ENCODE measurements at places on chromosomes 2 and 18. TPM values are rescaled to one million over a fixed set of nuclear protein-coding genes. Genes with fewer than 3 reads are reported as not detected.

Gene GPD2
- total RNA-seq: 59.3 TPM

Gene CDK15
- 4.5 TPM for total RNA-seq

Gene LYG1
- 0.09 TPM for total RNA-seq

Gene DPY30
- 43.6 TPM for total RNA-seq

Gene SIX3
- not detected for total RNA-seq

Gene ILKAP
- total RNA-seq: 18.6 TPM

Gene NEURL3
- total RNA-seq: not detected

Gene RRM2
- 91.4 TPM for total RNA-seq

Gene HOXD13
- total RNA-seq: not detected

Gene CHRNG
- total RNA-seq: not detected

Gene STARD6
- not detected for total RNA-seq

Gene SEMA4F
- total RNA-seq: 3.6 TPM

Gene SEPTIN10
- 137 TPM for total RNA-seq

Gene TCF23
- total RNA-seq: not detected

DNA sequence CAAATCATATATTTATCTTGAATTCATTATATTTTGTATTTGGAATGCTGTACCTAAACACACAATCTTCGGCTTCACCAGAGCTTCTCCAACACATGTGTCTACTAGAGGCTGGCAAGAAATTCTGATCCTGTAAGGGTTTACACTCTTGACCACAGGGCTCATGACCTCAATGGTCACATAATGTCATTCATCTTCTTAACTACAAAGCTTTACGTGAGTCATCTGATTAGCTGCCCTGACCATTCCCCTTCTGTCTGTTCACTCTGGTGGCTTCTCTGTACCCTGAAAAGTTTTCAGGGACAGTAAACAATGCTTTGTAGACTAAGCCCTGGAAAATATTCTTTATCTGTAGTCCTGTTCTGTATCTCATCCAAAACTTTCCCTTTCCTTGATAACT, 423.9 kb downstream of the CMPK2 start:
- no peak for DNase-seq

GRCh38 chr2:871175-871727, 79.4 kb upstream of the SNTG2 start:
- DNase-seq: no peak

GRCh38 chr2:238870261-238870660, 22.4 kb downstream of the TWIST2 start:
- no peak for DNase-seq

GRCh38 chr2:161975062-161975812, 98.8 kb downstream of the DPP4 start:
- DNase-seq: no peak

GRCh38 chr2:120323807-120324399, 22.0 kb upstream of the INHBB start:
- DNase-seq: no peak

DNA sequence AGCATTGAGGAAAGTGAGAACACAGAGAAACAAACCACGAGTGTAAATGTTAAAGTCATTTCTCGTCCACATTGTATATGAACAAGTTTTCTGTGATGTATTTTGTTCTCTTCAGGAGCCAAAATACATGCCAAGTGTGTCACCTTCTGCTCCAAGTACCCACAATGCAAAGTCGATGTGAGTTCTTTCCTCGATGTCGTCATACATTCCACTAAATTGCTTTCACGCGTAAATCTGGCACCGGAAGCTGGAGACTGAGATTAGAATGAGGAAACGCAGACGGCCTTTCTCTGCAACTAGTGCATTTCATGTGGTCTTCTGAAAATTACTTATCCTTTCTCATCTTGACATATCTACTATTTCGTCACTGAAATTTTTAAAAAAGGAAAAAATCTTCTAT, 118.5 kb upstream of the SALL3 start:
- DNase-seq: no peak

GRCh38 chr2:120772261-120772660, 36.6 kb downstream of the GLI2 start:
- DNase-seq: no peak

GRCh38 chr18:5180254-5180653, 16.8 kb downstream of the AKAIN1 start:
- DNase-seq: no peak

GRCh38 chr2:54306556-54306955, 50.5 kb upstream of the TSPYL6 start:
- DNase-seq: no peak

- DNase-seq: peak; percentile 62
Observed at GRCh38 chr2:43818761-43819160, 19.9 kb downstream of the ABCG5 start.

DNA sequence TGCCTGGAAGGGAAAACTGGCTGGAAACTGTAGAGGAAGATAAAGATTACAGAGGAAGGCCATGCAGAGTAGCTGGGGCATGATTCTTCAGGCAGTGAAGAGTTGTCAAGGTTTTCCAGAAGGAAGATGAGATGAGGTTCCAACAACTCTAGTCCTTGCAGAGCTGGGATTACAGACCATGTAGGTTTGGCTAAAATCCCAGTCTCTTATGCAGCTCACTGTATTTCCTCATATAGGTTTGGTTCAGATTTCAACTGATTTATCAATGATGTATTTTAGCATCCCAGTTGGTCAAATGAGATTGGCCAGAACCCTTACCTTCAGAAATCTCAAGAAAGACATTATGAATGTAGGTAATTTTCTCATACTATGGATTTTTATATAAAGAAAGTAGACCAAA, 16.4 kb downstream of the FAP start:
- DNase-seq: peak; percentile 33

DNA sequence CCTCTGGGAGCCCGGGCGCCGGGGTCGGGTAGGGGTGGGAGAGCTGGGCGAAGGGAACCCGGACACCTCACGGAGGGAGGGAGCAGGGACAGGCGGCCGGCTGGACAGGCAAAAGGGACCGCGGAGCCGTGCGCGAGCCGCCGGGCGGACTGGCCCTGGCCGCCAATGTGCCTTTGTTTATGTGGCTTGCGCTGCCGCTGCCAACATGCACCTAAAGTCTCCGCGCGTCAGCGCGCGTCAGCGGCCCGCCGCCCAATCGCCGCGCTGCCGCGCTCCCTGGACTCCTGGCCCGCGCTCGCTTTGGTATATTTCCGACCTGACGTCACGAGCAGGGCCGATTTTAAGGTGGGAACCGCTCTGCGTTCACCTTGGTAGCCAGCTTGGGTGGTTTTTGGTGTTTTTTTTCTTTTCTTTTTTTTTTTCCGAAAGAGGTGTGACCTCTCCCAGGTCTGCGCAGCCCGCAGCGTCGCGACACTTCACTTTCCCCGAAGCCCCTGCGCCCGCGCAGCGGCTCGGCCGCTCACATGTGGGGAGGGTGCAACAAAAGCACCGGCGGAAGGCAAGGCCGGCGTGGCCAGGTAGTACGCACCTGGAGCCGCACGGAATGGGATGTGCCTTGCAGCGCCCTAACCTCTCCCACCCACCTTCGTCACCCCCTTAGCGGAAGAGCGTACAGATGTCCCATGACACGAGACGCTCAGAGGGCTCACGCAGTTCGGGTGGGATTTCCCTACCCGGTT, at the start of gene NR4A2:
Gene NR4A2, minus strand, starts transcription at position 188 of the 740 bp plus-strand sequence. CDS start 2,535 bp downstream, outside the sequence.
- DNase-seq: peak; percentile 91

DNA sequence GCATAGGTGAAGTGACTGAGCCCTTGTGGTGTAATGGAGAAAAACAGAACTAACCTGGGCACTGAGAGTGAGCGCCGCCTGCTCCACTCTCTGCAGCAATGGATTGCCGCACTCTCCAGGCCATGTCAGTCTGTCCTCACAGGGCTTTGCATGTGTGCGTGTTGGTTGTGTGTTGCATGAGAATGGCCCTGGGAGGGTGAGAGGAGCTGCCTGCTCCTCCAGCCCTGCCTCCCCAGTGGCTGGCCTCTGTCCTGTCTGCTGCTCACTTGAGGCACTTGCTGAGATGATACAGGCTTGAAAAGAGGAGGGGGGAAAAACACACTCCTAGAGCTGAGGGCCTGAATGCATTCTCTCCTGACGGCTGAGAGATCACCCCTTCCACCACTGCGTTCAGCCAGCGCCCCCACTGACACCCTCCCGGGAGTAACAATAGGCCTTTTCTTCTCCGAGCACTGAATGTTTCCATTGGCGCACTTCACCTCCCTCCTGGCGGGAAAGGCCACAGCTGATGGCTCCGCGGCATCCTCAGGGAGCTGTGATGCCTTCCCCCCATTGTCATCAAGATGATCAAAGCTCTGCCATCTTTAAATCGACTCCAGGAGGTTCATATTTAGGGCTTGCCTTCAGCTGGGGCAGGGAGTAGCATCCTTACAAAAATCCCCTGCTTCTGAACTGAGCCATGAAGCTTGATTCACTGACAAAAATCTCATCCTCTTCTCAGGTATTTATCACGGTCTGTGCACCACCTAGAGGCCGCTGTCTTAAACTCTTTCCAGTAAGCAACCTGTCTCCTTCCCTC, 49.9 kb upstream of the DAPL1 start:
- peak; percentile 80 for DNase-seq

GRCh38 chr2:7191932-7192331, 274.7 kb downstream of the RNF144A start:
- peak; percentile 59 for DNase-seq

DNA sequence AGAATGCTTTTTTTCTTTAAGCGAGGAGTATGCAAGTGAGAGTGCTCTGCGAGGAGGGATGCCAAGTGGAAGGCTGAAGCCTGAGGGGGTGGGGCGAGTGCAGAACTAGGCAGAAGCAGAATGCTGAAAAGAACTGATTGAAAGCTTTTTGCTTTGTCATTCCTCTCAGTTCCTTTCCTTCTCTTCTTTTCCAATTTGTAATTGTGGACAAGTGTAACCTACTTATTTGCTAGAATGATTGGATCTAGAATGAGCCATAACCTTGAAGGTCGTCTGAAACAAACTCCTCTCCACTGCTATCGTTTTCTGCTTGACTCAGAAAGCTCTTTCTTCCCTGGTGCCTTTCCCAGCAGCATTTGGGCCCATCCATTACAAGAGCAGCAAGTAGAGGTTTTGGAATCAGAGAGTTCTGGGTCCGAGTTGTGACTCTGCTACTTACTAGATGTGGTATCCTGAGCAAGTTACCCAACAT, 115.3 kb downstream of the METTL8 start:
- peak; percentile 44 for DNase-seq

DNA sequence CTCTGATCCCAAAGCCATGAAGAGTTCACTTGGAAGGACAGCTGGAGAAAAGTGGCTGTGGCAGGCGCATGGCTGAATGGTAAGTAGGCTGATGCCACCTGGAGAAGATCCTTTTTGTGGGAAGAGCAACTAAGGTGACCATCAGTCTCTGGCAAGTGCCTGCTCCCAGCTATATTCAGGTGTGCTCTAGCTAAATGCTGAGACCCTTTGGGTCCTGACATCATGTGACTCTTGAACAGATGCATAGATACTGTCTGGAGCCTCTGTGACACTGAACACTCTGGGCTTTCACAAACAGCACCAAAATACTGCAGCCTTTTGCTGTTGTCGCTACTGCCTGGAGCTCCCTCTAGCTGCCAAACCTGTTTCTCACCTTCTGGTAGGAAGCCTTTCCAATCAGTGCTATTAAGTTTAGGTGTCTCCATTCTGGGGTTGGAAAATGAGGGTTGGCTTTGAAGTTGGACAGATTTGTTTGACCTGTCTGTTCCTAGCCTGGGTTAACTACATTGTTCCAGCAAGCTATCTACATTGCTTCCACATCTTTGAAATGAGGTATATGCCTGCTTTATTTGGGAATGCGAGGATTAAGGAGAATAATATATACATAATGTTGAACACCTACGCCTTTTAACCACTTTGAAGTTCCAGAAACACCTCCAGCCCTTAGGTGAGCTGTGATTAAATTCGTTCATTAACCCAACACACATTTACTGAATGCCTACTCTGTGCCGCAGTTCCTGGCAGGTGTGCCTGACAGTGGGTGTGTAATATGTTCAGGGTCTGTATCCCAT, 3.1 kb downstream of the EGR4 start:
- peak; percentile 14 for DNase-seq

DNA sequence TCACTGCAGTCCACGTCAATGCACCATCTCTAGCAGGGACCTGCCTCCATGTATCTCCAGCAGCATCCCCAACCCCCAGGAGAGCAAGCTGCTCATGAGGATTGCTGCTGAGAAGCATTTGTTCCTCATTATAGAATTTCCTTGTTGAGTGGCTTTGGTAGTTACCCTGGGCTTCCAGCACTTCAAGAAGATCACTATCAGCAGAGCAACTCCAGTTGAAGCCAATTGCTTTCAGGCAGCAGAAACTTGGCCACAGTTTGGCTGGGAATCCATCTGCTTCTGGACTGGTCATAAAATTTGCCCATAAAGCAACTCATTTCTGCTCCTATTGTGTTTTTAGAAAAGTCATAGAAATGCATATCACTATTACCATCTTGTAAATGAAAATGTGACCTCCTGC, 17.4 kb downstream of the TRPM8 start:
- no peak for DNase-seq

DNA sequence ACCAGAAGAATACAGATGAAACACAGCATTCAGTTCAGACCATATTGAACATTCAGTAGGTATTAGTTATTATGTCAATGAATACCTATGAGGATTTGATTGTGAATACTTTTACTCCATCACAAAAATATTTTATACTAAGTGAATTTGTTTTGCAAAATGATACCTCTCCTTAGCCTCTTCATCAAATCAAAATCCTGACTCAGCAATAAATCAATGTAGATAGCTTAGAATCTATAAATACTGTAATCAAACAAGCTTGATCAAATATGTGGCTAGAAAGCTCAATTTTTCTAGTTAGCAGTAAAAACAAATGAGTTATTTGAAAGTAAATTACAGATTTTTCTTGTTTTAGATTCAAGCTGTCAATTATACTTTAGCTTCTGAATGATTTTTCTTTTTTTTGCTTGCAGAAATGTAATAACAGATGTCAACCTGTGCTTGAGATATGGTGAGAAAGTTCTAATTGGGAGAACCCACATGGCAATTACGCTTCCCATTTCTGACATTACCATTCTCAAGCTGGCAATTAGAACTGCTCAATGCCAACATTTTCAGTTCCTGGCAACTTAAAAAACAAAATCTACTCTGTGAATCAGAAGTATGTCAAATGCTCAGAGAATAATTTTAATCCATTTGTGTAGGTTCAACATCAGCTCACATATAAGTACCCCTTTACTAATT, 109.6 kb downstream of the PRELID3A start:
- DNase-seq: no peak

- DNase-seq: no peak
Observed at GRCh38 chr18:63051928-63052327, 267.6 kb downstream of the BCL2 start.

DNA sequence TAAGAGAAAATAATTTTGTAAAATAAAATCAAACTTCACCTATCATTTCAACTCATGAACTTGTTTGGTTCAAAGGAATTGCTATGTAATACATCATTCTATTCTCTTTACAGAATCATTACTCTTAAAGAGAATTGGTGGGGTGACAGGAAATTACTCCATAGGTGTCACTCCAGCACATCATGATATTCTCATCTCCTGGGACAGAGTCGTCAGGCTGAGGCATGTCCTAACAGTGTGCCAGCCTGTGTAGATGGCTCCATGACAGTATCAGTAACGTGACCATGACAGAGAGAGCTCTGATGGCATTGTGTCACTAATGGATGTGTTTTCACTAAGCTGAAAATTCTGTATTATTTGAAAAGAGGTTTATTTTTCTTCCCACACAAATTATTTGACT, 13.9 kb downstream of the SPATS2L start:
- no peak for DNase-seq

GRCh38 chr18:50507120-50507590, 52.7 kb upstream of the MAPK4 start:
- peak; percentile 14 for DNase-seq

- no peak for DNase-seq
Observed at GRCh38 chr18:10544093-10544748, 18.4 kb downstream of the NAPG start.
